ENCODE measurements at places on chromosomes 6 and 20.

DNA sequence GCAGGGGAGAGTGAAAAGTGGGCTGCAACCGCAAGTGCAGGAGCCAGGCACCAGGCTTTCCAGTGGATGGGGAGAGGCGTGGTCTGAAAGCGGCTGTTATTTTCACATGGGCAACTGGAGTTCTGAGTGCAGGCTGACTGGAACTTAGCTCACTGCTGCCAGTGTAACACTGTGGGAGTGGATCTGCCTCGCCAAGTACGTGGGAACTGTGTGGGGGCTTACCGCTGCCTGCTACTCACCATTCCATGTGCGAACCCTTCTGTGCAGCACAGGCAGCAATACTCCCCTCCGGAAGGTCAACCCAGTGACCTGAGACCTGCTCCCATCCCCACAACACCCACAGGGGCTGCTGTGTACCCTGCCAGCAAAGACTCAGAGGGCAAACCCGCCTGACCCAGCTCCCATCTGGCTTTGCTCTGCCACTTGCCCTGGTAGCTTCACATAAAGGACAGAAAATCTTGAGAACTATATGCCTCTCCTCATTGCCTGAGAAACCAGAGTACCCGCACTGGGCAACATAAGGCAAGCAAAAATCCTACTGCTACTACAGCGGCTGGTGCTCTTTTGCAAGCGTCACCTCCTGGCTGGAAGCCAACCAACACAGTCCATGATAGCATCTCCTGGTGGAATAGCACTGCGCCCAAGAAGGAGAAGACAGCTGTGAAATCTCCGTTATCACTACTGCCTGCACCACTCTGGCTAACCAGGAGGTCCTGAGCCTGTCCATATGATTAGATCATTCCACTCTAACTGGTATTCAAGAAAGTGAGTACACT is 54.4 kb upstream of the SIRPG start:
- no peak for DNase-seq

GRCh38 chr20:22805219-22805618 is 220.8 kb upstream of the FOXA2 start:
- DNase-seq = no peak

DNA sequence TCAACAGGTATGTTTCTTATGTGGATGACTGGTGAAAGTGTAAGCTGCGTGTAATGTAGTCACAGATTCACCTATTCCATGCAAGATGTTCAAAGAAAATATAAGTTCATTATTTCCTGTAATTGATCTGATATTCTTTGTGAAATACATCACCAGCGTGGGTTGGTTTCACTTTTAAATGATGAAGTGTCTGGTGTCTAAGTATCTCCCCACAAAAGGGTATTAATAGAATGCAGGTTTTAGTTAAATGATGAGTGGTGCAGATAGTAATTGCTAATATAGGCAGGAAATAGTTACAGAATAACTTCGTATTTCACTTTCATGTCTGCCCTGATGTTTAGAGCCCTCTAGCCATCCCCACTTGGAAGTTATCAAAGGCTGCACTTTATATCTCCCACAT is 22.2 kb downstream of the PGBD1 start:
- no peak for DNase-seq

DNA sequence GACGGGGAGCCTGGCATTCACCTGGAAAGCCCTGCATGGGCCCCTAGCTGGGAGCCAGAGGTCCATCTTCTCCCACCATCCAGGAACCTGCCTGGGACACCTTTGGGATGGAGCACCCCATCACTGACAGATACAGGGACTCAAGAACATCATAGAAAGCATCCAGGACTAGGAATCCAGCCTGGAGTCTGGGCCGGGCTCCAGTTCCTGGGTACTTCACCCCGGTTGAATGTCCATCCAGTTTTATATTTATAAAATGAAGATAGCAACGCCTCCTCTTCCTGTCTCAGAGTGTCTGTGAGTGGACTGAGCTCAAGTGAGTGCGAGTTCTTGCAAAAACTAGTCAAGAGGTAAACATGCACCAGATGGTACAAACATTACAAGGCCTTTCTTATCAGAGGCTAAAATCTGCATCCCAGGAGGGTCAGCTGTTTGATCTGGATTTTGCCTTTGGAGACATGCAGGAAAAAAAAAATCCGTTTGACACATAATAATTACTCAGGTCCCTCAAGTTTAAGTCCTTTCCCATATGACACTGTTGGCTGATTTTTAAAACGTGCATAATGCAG is 27.4 kb downstream of the ZC3H12D start:
- DNase-seq = no peak

DNA sequence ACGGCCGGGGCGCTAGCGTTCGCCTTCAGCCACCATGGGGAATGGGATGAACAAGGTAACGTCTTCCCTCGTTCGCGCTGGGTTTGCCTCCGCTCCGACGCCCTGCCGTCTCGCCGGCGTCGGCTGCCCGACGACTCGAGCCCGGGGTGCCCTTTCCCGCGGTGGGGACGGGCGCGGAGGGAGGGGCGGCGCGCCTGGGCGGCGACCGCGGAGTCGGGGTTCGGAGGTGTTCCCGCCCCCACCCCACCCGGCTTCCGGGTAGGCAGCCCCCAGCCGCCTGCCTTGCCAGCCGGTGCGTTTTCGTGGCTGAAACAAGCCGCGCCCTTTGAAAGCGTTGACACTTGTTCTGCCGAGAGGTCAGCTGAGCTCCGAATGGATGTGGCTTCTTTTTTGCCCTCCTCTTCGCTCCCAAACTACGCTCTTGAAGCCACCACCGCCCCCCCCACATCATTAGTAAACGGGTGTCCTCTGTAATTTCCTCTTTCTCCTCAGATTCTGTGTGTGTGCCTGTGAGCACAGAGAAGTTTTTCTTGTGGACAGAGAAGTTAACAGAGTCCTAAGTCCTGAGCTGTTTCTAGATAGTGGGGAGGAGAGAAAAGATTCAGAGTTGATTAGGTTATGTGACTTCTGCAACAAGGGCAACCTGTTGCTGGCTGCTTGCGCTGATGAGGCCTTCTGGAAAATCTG is 362 bp downstream of the DUSP22 start:
- DNase-seq = no peak

GRCh38 chr6:40432982-40433381 is 154.2 kb downstream of the LRFN2 start:
- no peak for DNase-seq

- no peak for DNase-seq
Observed at GRCh38 chr20:29443819-29444218, 1813.6 kb upstream of the DEFB115 start.

DNA sequence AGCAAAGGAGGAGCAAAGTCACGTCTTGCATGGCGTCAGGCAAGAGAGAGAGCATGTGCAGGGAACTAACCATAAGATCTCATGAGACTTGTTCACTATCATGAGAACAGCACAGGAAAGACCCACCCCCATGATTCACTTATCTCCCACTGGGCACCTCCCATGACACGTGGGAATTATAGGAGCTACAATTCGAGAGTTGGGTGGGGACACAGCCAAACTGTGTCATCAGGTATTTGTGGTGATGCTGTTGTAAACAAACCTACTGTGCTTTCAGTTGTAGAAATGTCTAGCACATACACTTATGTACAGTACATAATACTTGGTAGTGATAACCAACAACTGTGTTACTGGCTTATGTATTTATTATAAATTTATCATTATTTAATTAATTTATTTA is 128.3 kb downstream of the UTRN start:
- no peak for DNase-seq

- DNase-seq = no peak
Observed at GRCh38 chr6:105746130-105746505, 340.0 kb upstream of the PRDM1 start.

- no peak for DNase-seq
Observed at GRCh38 chr20:49379338-49379737, 101.5 kb upstream of the ZNFX1 start.

- no peak for DNase-seq
Observed at GRCh38 chr6:62528894-62529526, 243.0 kb upstream of the KHDRBS2 start.

Measured in NCI-H1048 (cell line).